ENCODE measurements at places on chromosomes 7 and 10. TPM values are rescaled to one million over a fixed set of nuclear protein-coding genes. Genes with fewer than 3 reads are reported as not detected.

GRCh38 chr7:78571292-78571691, 772.7 kb downstream of the PHTF2 start:
- no peak for DNase-seq

GRCh38 chr7:80324032-80324431, 187.8 kb downstream of the GNAT3 start:
- DNase-seq = no peak

DNA sequence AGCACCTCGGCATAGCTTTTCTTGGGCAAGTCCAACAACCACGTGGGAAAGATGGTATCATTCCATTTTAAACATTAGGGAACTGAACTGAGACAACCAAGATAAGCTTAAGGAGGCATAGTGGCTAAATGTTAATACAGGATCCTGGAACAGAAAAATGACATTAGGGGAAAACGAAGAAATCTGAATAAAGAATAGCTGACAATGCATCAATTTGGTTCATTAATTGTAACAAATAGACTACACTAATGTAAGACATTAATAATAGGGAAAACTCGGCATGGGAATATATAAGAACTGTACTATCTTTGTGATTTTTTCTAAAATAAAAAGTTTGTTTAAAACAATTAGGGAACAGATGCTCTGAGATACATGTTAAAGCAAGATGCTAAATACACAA, 165.4 kb downstream of the JAZF1 start:
- DNase-seq = no peak

- no peak for DNase-seq
These were observed 96.7 kb upstream of the PIK3CG start for GRCh38 chr7:106768324-106768751.

- DNase-seq = no peak
These were observed 246.3 kb downstream of the CDK14 start for GRCh38 chr7:90842430-90842788.

- no peak for DNase-seq
These were observed 169.3 kb upstream of the MAGI2 start for GRCh38 chr7:79622781-79623180.

DNA sequence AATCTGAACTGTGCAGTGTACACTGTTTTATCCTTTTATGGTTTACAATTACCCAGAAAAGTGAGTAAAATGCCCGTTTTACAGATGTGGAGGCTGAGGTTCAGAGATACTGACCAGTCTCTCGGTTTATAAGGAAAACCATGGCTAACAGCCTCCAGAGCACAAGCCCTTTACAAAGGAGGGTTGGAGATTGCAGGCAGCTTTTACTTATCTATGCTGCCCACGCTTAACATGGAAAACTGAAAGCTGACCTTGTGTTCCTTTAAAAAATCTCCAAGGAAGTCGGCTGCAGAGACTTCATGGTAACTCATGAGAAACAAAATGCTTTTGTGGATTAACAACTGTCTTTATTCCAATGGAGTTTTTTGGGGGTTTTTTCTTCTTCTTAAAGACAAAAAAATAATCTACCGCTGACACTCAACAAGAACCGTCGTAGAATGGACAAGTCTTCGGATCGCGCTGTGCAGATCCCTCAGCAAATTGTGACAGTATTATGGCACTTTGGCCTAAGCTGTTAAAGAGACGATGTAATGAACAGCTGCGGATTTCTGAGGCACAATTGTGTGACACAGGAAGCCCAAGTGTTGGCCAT, 654 bp upstream of the SLF2 start:
- DNase-seq = no peak

- DNase-seq = peak; percentile 82
These were observed 135.1 kb downstream of the NPY start for GRCh38 chr7:24419077-24419476.

GRCh38 chr10:35502692-35503091, 102.4 kb upstream of the GJD4 start:
- DNase-seq = no peak

DNA sequence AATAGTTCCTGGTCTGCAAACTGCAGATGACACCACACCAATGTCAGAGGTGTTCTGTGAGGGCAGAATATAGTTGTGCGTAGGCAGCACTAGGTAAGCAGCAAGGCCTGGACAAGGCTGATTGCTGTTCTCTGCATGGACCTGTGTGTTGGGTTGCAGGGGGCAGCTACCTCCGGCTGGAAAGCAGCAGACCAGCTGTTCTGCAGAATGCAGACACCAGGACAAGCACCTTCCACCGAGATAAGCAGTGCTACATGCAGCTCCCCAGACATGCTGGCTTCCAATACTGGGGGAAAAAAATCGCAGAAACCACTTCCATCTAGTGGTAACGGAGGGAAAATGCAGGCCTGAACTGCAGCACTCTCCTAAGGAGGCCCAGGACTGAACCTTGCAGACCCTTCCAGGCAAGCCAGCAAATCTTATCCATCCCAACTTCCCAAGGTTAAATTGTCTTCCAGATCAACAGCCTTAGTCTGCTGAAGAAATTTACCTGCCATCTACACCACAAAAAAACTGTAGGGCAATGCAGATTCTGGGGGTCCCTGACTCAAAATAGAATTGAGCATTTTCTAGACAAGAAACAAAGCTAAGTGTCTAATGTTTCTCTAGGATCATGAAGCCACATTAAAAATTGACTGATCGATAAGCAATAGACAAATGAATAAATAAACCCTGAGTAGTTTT, 50.5 kb upstream of the COBL start:
- DNase-seq = peak; percentile 91

- no peak for DNase-seq
These were observed 94.8 kb downstream of the ITIH5 start for GRCh38 chr10:7571981-7572380.

DNA sequence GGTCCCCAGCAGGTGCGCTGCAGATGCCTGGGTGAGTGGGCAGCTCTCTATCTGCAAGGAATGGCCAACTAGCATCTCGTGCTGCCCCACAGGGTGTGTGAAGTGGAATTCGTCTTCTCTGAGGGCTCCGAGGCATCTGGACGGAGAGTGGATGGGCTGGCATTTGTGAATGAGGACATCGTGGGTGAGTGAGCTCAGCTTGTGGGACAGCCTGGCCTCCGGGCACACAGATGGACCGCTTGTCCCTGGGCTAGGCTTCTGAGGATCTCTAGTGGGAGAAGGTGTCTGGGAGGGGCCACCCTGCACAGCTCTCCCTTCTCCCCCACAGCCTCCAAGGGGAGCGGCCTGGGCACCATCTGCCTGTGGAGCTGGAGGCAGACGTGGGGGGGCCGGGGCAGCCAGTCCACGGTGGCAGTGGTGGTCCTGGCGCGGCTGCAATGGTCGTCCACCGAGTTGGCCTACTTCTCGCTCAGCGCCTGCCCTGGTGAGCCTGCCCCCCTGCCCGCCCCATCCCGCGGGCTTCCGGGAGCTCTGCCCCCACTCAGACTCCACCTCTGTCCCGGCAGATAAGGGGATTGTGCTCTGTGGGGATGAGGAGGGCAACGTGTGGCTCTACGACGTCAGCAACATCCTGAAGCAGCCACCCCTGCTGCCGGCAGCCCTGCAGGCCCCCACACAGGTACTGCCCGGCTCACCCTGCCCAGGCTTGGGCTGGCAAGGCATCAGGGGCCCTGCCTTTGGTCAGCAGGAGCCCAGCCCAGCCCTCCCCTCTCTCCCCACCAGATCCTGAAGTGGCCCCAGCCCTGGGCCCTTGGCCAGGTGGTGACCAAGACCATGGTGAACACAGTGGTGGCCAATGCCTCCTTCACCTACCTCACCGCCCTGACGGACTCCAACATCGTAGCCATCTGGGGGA, 6.3 kb downstream of the POLR2J start:
- DNase-seq = no peak

- no peak for DNase-seq
These were observed 164.0 kb upstream of the NRP1 start for GRCh38 chr10:33498391-33498891.

DNA sequence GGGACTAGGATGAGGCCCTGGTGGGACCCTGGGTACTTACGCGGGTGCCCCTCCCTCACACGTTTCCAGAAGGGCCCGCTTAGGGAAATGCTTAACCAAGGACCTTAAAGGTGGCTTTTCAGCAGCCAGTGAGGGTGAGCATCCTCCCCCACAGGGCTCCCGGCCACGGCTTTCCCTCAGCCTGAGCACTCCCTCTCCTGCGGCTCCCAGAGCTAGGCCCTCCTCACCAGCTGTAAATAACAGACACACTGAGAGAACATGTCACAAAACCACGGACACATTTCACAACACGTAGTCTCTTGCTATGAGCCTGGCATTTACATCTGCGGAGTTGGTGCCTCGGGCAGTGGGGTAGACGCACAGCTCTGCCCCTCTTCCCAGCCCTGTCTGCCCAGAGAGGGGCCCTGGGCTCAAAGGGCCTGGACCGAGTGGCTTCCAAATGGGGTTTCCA, 25.2 kb downstream of the GRID1 start:
- peak; percentile 14 for DNase-seq

- DNase-seq = no peak
These were observed 197.6 kb downstream of the WDR11 start for GRCh38 chr10:121048749-121049148.

CPED1 gene
- total RNA-seq = 0.23 TPM

GOLGA7B gene
- total RNA-seq = 0.14 TPM

ORAI2 gene
- total RNA-seq = 33.8 TPM
